ENCODE measurements at places on chromosomes 1 and 21.

DNA sequence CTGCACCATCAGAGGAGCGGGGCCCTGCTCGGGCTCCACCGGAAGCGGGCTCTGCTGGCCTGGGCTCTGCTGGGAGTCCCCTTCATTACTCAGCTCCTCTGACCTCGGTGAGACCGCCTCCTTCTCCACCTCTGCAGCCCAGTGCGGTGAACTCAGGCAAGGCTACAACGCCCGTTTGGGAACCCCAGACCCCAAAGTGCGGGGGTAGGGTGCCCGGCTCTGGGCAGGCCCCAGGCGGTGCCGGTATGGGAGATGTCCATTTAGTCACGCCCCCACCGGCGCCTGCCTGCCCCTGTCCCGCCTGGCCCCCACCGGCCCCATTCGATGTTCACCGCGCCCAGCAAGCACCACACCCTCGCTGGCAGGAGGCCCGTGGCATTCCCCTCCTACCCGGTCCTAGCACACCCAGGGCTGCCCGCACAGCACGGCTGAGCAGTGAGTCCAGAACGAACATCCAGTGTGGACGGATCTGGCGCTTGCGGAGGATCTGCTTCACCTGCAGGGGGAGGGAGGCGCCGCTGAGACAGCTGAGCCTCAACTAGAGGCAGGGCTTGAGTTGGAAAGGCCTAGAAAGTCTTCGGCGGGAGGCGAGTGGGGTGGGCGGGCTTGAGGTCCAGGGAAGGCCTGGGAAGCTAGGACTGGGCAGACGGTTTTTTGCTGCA, 10.0 kb downstream of the MAP3K6 start:
- no peak for DNase-seq

DNA sequence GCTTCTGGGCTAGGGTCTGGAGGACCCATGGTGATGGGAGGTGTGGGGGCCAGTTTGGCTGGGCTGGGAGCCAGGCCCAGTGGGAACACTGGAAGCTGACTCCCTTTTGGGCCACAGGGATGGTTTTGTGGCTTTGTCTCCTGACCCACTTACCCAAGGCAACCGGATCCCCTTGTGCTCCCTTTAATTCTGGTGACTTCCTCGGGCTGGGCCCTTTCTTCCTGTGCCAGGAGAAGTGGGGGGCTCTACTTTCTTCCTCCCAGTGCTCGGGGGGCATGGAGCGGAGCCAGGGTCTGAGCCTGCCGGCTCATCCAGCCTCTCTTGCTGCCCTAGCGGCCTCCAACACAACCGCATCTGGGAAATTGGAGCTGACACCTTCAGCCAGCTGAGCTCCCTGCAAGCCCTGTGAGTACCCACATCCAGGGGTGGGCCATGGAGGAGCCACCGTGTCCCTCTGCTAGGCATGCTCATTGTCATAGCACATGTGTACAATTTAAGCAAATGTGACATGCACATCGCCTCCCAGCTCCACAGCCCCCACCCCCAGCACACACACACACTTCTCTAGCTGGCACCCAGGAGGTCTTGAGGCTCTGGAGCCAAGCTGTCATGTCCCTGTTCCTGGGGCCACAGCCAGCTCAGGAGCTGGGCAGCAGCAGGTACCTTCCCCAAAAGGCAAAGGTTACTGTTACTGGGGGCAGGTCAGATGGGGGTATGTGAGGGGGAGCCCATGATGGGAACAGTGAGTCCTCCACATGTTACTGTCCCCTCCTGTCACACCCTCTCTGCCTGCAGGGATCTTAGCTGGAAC, 35.0 kb downstream of the UBE2T start:
- no peak for DNase-seq

GRCh38 chr1:11787251-11787803, 18.4 kb downstream of the MTHFR start:
- no peak for DNase-seq

DNA sequence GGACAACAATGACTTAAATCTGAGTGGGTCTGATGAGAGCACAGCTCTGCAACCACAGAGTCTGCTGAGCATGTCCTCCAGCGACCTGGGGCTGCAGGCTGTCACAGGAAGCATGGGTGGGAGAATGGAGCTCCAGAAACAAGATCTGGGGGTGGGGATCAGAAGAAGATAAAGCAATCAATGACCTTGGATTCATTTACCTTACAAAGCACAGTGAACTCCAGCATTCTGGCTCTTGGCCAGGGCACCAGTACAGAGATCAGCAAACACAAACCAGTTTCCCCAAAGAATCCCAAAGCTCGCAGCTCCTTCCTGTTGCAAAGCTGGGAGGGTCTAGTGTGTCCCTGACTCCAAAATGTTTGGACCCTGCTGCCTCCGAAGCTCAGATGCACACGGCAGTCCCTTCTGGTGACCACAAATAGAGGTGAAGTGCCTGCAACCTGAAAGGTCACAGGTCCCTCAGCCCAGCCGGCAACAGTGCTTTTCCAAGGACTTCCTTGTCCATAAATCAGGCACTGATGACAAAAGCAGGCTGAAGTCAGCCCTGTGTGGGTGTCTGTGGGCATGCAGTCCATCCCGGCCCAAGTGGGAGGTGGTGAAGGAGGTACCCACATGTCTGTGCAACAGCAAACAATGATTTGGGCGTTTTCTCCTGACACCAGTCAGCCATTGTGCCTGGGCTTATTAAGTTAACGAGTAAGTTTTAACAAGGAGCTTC, 76.1 kb downstream of the SH3BGR start:
- DNase-seq, result no peak

- DNase-seq, result no peak
Measured at GRCh38 chr1:21913763-21914162, 23.3 kb downstream of the HSPG2 start.

DNA sequence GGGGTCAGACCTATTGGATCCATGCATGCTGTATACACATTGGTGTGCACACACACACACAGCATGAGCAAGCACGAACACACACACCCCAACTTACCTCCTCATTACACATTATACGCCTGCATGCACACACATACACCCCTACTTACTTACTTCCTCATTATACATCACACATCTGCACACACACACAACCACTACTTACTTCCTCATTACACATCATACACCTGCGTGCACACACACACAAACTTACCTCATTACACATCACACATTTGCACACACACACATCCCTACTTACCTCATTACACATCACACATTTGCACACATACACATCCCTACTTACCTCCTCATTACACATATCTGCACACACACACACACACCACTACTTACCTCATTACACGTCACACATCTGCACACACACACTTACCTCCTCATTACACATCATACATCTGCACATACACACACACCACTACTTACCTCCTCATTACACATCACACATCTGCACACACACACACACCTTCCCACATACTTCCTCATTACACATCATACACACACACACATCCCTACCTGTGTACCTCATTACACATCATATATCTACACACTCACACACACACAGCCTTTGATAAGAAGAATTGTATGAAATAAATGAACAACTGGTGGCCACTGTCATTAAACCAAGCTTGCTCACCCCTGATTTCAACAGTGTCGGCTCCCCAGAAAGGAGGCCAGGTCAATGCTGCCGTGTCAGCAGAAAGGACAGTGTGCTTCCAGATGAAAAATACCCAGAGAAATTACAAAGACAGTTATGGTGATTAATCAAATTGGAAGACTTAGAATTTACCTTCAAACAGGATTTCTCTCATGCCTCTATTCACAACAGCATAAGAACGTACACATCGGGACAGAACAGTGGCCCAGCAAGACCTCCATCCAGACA, 117.8 kb downstream of the SETD4 start:
- DNase-seq, result peak; percentile 17

- no peak for DNase-seq
Measured at GRCh38 chr1:153991151-153991630, 629 bp downstream of the RPS27 start.

- DNase-seq, result no peak
Measured at GRCh38 chr1:191929383-191929782, 228.9 kb upstream of the RGS18 start.

DNA sequence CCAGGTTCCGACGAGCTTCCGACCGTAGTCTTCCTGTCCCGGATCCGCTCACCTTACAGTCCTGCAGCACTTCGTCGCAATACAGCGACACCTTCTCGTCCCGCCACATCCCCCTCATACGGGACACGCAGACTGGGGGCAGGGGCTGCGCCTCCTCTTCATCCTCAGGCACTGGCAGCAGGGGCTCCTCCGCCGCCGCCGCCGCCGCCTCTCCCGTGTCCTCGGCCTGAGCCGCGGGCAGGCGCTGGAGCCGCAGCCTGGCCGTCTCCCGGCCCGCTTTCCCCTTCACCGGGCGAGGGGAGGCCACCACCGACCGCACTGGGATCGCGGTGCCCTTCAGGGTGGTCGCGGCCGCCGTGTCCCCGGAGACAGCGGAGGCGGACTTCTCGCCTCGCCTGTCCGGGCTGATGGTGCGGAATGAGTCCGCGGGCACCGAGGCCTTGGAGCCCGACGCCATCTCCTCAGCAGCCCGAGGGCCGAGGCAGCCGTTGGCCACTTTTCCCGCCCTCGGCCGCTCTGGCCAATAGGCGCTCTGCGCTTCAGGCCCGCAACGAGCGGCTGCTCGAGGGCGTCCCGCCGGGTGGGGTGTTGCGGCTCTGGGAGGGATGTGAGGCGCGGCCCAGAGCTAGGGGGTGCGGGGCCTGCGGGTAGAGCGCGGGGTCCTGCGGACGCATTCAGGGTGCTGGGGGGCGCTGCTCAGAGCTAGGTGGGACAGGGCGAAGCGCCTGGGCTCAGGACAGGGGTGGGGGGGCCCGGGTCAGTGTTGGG, at the start of gene SHCBP1L:
Gene SHCBP1L (minus strand): TSS at position 490 of the 768 bp plus-strand sequence. CDS start 33 bp downstream, at position 457.
- no peak for DNase-seq

DNA sequence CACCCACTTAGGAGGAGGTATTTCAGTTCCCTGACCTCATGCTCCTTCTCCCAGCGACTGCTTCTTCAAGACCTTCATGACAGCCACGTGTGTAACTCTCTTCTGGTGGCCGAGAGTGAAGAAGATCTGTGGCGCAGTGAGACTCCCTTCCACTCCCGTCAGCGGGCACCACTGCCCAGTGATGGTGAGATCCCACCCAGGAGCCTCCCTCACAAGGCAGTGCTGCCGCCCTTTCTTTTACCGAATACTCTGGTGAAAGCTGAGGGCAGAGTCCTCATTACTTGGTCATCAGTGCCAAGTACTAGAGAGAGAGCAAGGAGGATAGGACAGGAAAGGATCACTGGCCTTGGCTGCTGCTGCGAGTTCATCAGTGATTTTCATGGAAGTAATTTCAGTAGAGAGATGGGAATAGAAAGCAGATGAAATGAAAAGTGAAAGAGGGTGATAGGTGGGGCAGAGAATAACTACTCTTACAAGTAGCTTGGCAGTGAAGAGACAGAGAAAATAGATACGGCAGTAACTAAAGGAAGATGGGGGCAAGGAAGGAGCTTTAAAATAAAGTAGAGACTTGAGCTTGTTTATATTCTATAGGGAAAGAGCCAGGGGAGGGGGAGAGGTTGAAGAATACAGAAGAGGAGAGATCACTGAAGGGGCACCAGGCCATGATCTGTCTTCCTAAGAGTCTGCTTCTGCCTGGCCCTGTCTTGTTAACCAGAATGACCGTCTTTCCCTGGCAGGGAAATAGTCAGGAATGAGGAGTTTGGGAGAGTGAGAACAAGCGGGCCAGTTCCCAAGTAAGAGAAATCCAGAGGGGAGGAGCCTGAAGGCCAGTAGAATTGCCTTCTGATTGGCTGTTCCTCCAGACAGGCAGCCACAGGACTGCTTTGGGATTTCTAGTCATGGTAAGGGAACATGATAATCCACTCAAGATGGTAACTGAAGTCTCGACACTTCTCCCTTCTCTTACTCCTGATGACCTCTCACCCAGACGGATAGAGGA, 18.3 kb downstream of the HYI start:
- DNase-seq, result no peak

- DNase-seq, result no peak
Measured at GRCh38 chr1:108716437-108717230, 3.9 kb downstream of the FNDC7 start.

DNA sequence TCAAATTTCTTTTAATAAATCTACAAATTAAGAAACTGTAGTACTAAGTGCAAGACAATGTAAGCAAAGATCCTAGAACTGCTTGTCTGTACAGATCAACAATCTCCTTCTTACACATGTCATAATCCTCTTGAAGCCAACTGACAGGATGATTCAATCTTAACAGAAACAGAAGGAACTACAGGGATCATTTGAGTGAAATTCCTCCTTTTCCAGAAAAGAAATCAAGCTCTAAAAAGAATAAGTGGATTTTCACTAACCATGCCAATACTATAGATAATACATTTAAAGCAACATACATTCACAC, 53.2 kb downstream of the RAB3GAP2 start:
- DNase-seq, result no peak

- no peak for DNase-seq
Measured at GRCh38 chr1:174875306-174875705, 124.4 kb upstream of the CACYBP start.

- DNase-seq, result no peak
Measured at GRCh38 chr21:45763506-45763905, 120.0 kb downstream of the PCBP3 start.
